Caudate nucleus (tissue), 63 donors: ENCODE measurements at places on chromosomes 11 and 22.

DNA sequence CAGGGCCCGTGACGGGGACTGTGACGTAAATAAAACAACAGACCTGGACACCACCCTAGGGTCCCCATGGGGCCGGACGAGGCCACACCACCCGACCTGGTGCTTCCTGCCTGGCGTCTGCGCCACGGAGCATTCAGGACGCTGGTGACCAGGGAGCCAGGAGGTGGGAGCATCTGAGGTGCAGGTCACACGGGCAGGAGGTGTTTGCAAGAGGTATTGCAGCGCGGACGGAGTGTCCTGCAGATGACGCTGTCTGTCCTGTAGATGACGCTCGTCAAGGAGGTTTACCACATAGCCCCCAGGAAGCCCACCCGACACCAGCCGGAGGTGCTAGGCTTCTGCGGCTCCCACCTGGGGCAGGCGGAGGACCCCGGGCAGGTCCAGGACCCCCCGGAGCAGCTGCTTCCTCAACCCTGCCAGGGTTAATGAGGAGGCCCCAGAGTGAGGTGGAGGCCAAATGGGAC lies 986 bp upstream of the MUC5B start:
- no peak for DNase-seq

DNA sequence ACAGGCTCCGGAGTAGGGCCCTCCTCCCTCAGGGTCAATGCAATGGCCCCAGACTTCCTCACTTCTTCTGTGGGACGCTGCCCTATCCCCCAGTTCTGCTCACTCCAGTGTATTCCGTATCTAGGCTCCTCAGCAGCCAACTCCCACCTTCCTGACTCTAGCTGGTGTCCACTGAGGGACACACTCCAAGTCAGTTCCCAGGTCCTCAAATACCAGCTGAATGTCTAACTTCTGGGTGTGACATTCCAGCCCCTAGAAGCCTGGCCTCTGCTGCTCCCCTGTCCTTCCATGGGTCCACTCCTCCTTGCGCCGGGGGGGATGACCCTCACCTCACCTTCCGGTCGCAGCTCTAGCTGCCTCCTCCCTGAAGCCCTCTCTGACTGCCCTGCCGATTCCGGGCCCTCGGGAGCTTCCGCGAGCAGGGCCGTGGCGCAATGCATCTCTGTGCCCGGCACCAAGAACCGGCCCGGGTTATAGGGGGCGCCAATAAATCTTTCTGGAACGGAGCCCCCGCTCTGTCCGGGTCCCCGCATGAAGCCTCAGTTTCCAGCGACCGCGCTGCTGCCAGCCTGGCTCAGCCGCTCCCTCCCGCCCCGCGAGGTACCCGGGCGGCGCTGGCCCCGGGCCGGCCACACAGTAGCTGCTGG lies 15.4 kb downstream of the BAD start:
- no peak for DNase-seq

DNA sequence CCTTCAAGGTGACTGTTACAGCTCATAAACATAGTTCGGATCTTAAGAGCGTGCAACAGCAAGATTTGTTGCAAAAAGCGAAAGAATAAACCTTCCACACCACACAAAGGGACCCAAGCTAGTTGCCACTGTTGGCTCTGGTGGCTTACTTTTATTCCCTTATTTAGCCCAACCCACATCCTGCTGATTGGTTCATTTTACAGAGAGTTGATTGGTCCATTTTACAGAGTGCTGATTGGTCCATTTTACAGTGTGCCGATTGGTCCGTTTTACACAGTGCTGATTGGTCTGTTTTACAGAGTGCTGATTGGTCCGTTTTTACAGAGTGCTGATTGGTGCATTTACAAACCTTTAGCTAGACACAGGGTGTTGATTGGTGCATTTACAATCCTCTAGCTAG lies 776.9 kb upstream of the CNTN5 start:
- DNase-seq = no peak

- DNase-seq = no peak
Observed at GRCh38 chr11:84413549-84413948, 1127.4 kb upstream of the CCDC90B start.

DNA sequence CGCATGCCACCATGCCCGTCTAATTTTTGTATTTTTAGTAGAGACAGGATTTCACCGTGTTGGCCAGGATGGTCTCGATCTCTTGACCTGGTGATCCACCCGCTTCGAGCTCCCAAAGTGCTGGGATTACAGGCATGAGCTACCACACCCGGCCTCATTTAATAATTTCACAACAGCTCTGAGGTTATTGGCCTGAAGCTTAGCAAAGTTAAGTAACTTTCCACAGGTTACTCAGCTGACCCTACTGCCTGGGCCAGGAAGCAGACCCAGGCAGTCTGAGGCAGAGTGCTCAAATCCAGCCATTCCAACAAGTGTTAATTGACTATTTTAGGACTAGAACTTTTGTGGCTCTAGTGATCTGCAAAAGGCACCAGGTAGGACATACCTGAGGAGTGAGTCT lies 52.2 kb upstream of the L3MBTL2 start:
- no peak for DNase-seq

- DNase-seq = no peak
Observed at GRCh38 chr22:36419912-36420882, 32.4 kb upstream of the MYH9 start.

DNA sequence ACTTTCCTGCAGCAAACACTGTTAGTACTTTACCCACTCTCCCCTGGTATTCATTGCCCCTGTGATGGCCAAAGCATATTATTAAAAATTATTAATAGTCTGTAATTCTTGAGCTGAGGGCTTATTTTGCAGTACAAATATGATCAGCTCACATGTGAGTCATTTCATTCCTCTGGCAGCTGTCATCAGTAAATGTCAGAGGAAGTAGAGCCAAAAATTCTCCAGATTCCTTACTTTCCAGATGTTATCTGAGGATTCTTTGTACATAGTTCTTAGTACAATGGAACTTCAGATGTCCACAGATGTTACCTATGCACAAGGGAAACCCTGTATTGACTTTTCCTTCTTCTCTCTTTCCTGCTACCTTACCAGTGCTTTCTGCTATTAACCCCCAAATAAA lies 12.5 kb downstream of the OR5B3 start:
- DNase-seq = no peak

GRCh38 chr22:35549328-35549727 lies 8.7 kb downstream of the RASD2 start:
- DNase-seq = peak; percentile 48

DNA sequence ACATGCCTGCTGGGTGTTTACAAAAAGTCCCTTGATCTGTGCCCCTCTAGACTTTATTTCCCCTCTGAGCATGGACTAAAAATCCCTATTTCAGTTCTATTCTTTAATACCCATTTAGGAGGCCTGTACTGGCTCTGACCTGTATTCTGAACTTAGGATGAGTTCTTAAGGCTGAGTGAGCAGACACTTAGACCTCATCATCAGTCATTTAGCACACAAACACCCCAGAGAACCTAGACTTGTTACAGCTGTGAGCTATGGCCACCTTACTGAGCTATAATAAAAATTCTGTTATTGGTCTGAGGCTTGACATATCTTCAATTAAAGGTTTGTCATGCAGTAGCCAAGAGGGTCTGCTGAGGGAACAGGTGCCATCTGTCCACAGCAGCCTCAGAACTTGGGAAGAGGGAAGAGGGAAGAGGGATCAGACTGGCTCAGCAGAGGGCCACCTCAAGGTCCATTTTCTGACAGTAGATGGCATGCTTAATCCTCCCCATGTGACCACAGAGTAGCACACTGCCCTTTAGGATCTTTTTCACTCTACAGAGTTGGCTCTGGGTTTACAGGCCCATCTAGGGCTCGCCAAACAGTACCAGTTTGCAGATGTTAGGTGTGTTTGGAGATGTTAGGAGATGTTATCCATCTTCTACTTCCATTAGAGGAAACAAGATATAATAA lies 30.2 kb upstream of the RRM1 start:
- DNase-seq = no peak

GRCh38 chr11:83238111-83238510 lies 44.6 kb downstream of the ANKRD42 start:
- DNase-seq = no peak

DNA sequence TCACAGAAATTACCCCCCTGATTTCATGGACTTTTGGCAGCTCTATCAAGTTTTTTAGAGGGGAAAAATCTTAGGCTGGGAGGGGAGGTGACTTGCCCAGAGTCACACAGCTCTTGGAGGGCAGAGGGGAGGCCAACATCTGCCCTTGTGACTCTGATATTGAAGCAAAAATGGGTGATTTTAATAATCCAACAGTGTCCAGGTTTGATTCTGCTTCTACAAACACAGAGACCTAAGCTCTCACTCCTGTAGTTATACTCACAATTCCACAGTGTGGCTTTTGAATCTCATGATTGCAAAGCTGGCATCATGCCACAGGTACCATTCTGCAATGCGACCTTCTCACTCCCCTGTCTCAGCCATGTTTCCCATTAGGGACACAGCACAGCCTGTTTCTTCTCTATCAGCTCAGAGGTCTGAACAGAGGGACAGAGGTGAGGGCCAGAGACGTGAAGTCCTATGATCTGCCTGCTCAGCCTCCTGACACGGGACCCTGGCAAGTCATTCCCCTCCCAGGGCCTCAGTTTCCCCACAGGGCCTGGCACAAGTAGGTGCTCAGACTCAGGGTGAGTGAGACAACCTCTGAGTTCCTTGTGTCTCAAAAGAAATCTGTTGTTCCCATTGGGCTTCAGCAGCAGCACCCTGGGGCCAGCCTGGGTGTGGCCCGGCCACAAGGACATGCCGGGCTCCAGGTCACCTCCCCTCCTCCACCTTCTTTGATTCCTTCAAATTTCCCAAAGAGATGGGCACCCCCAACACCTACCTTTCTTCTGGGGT lies 766 bp downstream of the APOL2 start:
- no peak for DNase-seq

- peak; percentile 45 for DNase-seq
Observed at GRCh38 chr11:111730871-111731591, 35.2 kb downstream of the PPP2R1B start.

- no peak for DNase-seq
Observed at GRCh38 chr11:86313793-86314192, 11.8 kb downstream of the HIKESHI start.

DNA sequence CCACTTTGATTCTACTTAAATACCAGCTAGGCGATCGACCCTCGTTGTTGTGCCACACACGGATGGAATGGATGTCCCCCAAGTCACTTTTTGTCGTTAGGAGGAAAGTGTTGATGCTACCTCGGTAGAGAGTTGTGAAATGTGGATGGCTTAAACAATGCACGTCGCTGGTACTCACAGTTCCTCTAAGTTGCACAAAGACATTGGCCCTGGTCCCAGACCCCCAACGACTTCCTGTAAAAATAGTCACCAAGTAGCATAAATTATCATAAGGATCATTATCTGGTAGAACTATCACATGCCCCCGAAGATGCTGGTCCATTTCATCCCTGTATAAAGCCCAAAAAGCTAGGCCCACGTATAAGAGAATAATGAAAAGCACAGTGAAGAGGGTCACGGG lies 3.8 kb downstream of the PKDREJ start:
- no peak for DNase-seq

DNA sequence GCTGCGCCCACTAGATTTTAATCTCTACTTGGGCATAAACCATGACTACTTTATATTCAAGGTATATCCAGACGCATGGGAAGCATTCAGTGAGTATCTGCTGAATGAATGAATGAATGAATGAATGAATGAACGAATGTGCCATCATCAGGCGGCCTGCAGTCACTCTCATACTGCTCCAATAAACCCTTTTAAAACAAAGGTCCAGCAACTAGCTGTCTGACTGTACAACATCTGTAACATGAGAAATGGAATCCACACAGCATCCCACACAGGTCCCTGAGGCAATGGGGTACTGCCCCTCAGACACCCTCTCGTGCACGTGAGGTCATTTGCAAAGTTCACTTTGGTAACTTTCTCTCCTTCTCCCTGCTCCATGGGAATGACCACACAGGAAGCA lies 147.5 kb downstream of the LARGE1 start:
- DNase-seq = no peak

DNA sequence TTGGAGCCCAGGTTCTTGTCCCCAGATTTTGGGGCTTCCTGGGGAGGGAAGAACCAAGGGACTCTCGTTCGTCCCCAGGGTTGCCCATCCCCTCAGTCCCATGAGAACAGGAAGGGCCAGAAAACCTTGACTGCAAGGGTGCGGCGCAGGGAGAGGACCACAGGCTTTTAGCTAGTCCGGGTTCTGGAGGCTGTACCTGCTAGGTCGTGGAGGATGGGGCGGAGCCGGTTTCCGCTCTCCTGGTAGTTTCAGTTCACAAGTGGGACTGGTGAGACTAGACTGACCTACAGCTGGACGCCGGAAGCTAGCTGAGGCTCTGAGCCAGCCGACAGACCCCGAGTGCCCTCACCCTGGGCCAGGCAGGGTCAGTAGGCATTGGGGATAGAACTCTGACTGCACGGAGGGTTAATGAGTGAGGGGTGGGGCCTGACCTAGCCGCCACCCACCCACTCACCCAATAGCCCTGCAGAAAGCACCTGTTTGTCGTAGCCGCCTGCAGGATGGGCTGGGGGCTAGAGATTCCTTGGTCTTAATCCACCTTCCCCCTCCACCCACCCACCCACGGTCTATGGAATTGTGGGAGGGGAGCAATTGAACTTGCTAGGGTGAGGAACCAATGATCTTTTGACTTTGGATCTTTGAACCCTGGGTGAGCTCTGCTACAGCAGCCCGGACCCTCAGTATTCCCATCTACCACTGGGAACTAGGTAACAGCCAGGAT lies 1.5 kb downstream of the MAFF start:
- no peak for DNase-seq

DNA sequence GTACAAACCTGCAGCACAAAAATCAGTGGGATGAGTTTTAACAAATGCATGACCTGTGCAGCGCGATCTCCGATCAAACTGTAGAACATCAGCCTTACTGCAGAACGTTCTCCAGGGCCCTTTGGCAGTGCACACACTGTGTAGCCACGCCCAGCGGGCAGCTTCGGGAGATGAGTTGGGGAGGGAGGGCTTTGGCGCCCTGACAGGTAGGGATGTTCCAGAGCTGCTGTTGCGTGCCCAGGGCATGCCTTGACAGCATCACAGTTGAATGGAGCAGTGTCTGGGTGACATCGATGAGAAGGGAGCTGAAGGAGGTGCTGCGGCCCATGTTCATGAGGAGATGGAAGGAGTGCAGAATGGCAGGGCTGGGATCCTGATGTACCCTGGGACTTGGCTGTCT lies 80.2 kb downstream of the TBC1D22A start:
- DNase-seq = no peak

GRCh38 chr22:38832005-38832978 lies 11.5 kb downstream of the NPTXR start:
- DNase-seq = no peak

DNA sequence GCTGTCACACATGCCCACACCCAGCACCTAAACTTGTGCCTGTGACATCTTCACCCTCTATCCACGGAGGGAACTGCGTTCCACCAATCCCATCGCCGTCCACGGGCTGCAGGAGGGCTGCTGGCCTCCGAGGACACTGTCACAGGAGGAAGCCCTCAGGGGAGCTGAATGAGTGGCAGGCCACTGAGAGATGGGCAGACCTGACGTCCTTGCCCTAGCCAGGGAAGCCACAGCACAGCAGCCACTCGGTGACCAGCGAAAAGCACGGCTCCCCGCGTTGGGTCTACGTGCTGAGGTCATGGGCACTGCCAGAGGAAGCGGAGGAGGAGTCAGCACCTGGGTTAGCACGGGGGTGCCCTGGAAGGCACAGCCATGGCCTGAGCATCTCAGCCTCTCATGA lies 50.5 kb downstream of the IGSF9B start:
- no peak for DNase-seq
